ENCODE measurements at places on chromosomes 4 and X. TPM values are rescaled to one million over a fixed set of nuclear protein-coding genes. Genes with fewer than 3 reads are reported as not detected.

Gene C4orf33
- polyA plus RNA-seq = 3.3 TPM

Gene SSX1
- polyA plus RNA-seq = not detected

Gene PDZD11
- 169 TPM for polyA plus RNA-seq

Gene TEC
- polyA plus RNA-seq = 0.85 TPM

Gene SLITRK2
- polyA plus RNA-seq = not detected

Gene THOC2
- polyA plus RNA-seq = 40.2 TPM

Gene MTCP1
- polyA plus RNA-seq = 3.7 TPM

DNA sequence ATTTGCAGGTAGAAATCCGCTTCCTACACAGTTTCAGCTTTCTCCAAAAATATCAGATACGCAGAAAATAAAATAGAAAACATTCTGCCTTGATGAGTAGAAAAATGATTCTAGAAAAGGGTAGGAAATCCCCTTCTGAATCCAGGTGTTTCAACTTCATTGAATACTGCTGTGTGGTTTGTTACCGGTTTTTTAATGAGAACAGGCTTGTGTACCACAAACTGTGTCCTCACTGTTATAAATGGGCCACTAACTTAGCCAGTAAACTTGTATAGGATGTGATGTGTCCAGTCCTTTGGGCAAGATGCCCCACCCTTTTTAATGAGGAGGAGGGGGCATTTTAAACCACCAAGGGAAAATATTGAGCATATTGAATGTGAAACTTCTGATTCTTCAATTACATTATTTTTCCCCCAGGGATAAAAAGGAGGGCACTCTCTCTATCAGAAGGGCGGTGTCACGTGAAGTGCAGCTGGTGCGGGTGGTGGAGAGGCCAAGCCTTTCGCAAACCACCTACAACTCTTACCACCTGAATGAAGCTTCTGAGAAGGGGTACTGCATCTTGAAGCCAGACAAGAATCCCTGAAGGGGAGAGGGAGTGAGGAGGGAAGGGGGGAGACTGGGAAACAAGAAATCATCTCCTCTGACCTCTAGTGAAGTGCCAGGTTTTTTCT is 4.5 kb downstream of the CXXC4 start:
- DNase-seq = peak; percentile 16

DNA sequence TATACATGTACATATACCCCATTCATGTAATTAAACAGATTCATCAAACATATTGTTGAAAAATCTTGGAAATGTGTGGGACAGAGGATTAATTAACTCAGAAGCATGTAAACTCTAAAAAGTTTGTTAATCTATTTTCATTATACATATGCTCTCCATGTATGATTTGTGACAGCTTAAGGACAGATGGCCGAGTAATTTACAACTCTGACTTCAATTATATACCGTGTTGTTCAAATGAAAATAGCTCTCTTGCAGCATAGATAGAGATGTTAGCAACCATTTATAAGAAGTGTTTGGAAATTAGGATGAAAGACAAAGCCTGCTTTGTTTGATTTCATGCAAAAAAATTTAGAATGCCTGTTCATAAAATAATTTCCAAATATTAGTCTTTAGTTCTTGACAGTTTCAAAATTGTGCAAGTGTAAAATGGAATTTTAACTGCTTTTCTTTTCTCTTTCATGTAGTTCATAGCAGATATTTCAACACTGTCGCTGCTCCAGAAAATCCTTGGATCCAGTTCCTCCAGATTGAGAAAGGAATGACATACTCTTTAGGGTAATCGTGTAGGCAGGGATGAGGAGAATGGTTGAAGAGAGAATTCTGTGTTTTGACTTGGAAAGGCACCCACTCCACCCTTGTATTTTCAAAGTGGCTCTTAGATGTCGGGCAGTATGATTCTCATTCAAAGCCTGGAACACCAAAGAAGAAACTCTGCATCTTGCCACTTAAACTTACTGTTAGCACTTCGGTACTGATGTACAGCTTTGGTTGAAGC is 23.1 kb downstream of the AFF2 start:
- DNase-seq = no peak

DNA sequence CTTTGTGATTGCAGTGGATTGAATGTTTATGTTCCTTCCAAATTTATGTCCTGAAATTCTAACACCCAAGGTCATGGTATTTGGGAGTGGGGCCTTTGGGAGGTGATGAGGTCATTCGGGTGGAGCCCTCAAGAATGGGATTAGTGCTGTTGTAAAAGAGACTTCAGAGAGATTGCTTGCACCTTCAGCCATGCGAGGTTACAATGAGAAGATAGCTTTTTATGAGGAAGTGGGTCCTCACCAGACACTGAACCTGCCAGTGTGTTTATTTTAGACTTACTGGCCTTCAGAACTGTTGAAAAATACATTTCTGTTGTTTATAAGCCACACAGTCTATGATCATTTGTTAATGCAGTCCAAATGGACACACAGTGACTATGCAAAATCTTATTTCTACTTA is 161.0 kb upstream of the GPRIN3 start:
- no peak for DNase-seq

DNA sequence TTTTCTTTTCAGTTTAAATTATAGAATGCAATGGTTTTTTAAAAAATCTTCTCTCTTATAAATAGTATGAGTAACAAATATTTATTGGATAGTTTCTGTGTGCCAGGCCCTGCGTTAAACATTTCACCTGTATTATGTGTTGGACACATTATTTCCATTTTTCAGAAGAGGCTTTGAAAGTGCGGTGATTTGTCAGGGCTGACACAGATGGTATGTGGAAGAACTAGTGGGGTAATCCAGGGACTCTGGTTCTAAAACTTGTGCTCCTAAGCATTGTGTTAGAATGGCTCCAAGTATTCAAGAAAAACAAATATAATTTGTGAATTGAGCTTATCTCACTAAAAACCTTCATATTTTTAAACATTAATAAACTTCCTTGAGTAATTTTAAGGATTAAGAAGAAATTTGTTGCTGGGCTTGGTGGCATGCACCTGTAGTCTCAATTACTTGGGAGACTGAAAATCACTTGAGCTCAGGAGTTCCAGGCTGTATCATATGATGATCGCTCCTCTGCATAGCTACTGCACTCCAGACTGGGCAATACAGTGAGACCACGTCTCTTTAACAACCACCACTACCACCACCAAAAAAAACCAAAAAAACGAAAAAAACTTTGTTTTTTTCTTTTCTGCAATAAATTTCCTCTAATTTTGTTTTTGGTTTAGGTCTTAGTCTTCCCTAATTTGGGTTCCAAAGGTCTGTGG is 40.0 kb downstream of the RAPGEF2 start:
- no peak for DNase-seq

GRCh38 chrX:131402124-131402811 is 113.2 kb upstream of the IGSF1 start:
- no peak for DNase-seq

DNA sequence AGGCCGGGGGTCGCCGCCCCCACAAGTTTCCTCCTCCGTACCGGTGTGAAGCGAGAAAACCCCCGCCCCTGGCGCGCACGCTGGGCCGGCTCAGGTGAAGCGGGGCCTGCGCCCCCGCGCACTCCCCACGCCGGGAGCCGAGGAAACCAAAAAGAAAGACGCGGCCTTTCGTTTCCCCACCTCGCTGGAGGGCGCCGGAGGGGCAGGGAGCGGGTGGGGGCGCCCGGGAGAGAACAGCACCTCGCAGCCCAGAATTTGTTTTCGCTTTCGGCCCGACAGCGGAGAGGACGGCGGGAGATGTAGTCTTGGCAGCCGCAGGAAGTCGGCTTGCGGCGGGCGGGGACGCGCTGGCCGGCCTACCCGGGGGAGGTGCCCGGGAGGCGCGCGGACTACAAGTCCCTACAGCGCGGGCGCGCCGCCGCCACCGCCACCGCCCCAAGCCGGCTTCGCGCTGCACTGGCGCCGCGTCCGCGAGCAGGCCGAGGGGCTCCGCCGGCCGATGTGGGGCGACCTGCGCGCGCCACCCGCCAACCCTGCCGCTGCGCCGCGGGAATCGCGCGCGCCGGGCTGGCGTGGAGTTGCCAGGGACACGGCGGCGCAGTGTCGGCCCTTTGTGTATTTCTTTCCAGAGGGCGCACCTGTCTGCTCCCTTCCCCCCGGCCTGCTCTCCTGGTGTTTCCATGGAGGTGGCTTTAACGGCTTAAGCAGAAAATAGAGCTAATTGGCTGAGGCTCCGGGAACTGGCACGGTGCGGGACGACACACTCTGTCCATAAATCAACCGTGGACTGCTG is at the start of gene OTUD4:
Gene OTUD4, minus strand, starts transcription at position 292 of the 793 bp plus-strand sequence. CDS start 616 bp downstream, outside the sequence.
- DNase-seq = peak; percentile 96

- DNase-seq = no peak
Measured at GRCh38 chr4:175066923-175067627, 148.9 kb downstream of the ADAM29 start.

DNA sequence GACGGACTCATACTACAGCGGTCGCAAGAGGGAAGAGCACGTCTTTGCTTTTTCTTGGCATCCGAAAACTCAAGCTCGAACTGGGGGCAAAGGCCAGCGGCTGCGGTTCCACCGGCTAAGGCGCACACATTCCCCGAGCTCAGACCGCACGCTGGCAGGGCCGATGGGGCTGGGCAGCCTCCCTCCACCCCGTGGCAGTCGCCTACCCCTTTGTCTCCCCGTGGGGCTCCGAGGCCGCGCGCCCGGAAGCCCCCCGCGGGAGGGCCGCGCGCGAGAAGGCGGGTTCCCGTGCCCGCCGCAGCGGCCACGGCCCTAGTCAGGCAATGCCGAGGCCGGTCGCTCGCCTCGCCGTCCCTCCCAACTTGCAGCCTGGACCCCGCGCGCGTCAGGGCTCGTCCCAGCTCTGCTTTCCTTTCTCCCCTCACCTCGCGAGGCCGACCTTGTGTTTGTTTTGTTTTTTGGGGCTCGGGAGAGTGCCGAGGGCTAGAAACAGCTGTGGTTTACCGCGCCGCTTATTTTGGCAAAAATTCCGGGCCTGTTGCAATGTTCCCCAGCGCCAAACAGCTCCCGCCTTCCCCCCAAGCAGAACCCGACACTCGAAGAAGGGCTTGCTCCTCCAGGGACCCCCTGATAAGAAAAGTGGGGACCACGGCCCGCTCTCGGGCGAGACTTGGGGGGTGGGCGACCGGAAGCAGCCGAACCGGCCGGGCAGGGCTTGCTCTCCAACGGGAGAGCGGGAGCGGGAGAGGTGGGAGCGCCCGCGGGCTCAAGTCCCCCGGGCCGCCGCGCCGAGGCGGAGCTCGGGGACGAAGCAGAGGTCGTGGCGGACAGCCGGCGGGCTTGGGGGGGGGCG is 561 bp upstream of the N4BP2 start:
- DNase-seq = peak; percentile 86

- no peak for DNase-seq
Measured at GRCh38 chrX:1511829-1512228, 25.2 kb downstream of the P2RY8 start.

- no peak for DNase-seq
Measured at GRCh38 chrX:84735025-84735424, 232.8 kb upstream of the HDX start.

DNA sequence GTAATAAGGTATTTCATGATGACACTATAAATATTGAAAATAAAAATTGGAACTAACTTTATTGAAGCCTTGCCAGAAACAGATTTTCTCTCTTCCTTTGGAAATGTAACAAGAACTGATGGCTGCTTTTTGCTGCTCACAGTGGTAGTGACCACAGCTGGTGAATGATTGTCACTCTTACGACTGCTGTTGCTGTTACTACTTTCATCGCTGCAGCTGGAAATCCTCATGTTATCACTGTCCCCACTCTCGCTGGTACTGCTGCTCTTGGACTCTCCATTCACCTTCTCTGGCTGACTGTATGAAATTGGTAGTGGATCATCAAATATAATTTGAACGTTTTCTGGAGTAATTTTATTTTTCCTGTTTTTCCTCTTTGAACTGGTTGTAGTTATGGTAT is 28.5 kb upstream of the COX18 start:
- DNase-seq = no peak

DNA sequence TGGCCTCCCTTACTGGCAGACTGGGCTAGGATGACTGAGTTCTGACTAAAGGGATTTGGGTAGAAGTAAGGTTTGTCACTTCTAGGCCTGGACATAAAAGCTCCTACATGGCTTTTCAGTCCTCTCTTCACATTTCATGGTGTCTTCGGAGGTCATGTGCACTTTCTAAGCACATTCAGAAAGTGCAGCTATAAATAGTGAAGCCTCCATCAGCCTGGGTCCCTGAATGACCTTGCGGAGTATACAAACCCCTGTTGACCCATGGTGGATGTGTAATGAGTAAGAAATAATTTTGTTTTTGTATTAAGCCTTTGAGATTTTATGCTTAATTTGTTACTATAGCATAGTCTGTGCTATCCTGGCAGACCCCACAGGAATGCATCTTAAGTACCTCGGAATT is 154.0 kb downstream of the STOX2 start:
- DNase-seq = no peak

- no peak for DNase-seq
Measured at GRCh38 chrX:4935401-4935800, 1222.0 kb upstream of the PRKX start.

Data from SK-N-SH (cell line).